ENCODE measurements at places on chromosomes 12 and 14. TPM values are rescaled to one million over a fixed set of nuclear protein-coding genes. Genes with fewer than 3 reads are reported as not detected.

KMT2D gene
- total RNA-seq, result 130 TPM

SLC25A21 gene
- not detected for total RNA-seq

SLC6A13 gene
- total RNA-seq, result 1.1 TPM

FBRSL1 gene
- 97.5 TPM for total RNA-seq

CD163L1 gene
- 0.33 TPM for total RNA-seq

KITLG gene
- not detected for total RNA-seq

ERP27 gene
- 23.9 TPM for total RNA-seq

LBHD2 gene
- not detected for total RNA-seq

VEZT gene
- 44.8 TPM for total RNA-seq

GALNT6 gene
- 1.5 TPM for total RNA-seq

P3H3 gene
- 9.7 TPM for total RNA-seq

SENP1 gene
- total RNA-seq, result 37.0 TPM

BEGAIN gene
- 1.5 TPM for total RNA-seq

PSME2 gene
- 129 TPM for total RNA-seq

GPRC5D gene
- not detected for total RNA-seq

AMN gene
- total RNA-seq, result 15.8 TPM

FGF6 gene
- not detected for total RNA-seq

GLIPR1L2 gene
- total RNA-seq, result 0.91 TPM

SIX1 gene
- not detected for total RNA-seq

PLBD1 gene
- 0.25 TPM for total RNA-seq

LHX5 gene
- total RNA-seq, result not detected

AKAP3 gene
- total RNA-seq, result 8.9 TPM

OR4E1 gene
- 0.13 TPM for total RNA-seq

PLEK2 gene
- total RNA-seq, result 3.2 TPM

OVCH1 gene
- not detected for total RNA-seq

MYO1H gene
- total RNA-seq, result not detected

TMEM229B gene
- total RNA-seq, result 22.5 TPM

FAM186B gene
- 0.33 TPM for total RNA-seq

ST8SIA1 gene
- total RNA-seq, result 1.7 TPM

LRTM2 gene
- not detected for total RNA-seq

FAM90A1 gene
- not detected for total RNA-seq

DTX1 gene
- 4.1 TPM for total RNA-seq

PIANP gene
- total RNA-seq, result 1.2 TPM

ZC2HC1C gene
- total RNA-seq, result 0.70 TPM

TTLL5 gene
- 19.2 TPM for total RNA-seq

APPL2 gene
- total RNA-seq, result 66.2 TPM

FLVCR2 gene
- total RNA-seq, result 2.1 TPM

GPR137C gene
- total RNA-seq, result 0.16 TPM

ACOT4 gene
- total RNA-seq, result 1.3 TPM

ADAM20 gene
- total RNA-seq, result 0.88 TPM

TTC6 gene
- not detected for total RNA-seq

GLI1 gene
- 2.7 TPM for total RNA-seq

SUDS3 gene
- total RNA-seq, result 31.7 TPM

SERPINA9 gene
- total RNA-seq, result not detected

DLK1 gene
- not detected for total RNA-seq
